Bronchus fibroblast of lung (primary cell): ENCODE measurements at places on chromosomes 2 and 18. TPM values are rescaled to one million over a fixed set of nuclear protein-coding genes. Genes with fewer than 3 reads are reported as not detected.

The MARCHF4 gene
- 0.67 and 1.2 TPM in 2 replicates for total RNA-seq

The SKA1 gene
- total RNA-seq: 28.5 and 32.6 TPM in 2 replicates

The LYG2 gene
- not detected in 2 replicates for total RNA-seq

The HRH4 gene
- total RNA-seq: not detected in 2 replicates

The PLGLB1 gene
- not detected in 2 replicates for total RNA-seq

The TTR gene
- total RNA-seq: not detected in 2 replicates

The LCT gene
- total RNA-seq: not detected in 2 replicates

The GAD1 gene
- total RNA-seq: not detected in 2 replicates

The PAIP2B gene
- total RNA-seq: 0.45 and 0.67 TPM in 2 replicates

The DLX1 gene
- not detected in 2 replicates for total RNA-seq

The CPLX4 gene
- total RNA-seq: not detected in 2 replicates

The CCDC148 gene
- total RNA-seq: 0.45 and 0.50 TPM in 2 replicates

The CD207 gene
- not detected in 2 replicates for total RNA-seq

The CCDC74A gene
- total RNA-seq: 14.6 and 15.5 TPM in 2 replicates

The KRCC1 gene
- total RNA-seq: 12.5 and 15.1 TPM in 2 replicates

The ARMC9 gene
- total RNA-seq: 12.3 and 13.5 TPM in 2 replicates

The KIF5C gene
- total RNA-seq: 0.45 and 0.50 TPM in 2 replicates

The B3GNT7 gene
- 0.15 and 0.50 TPM in 2 replicates for total RNA-seq

The CNTNAP5 gene
- not detected in 2 replicates for total RNA-seq

The PLCD4 gene
- total RNA-seq: 0.67 and 0.89 TPM in 2 replicates

The SERPINB12 gene
- not detected in 2 replicates for total RNA-seq

The SOWAHC gene
- 4.6 and 5.0 TPM in 2 replicates for total RNA-seq

The SP140 gene
- total RNA-seq: 0.74 and 2.0 TPM in 2 replicates

The DDX18 gene
- 25.1 and 32.1 TPM in 2 replicates for total RNA-seq

The MAPRE3 gene
- total RNA-seq: 1.3 and 1.8 TPM in 2 replicates

The PGAP1 gene
- total RNA-seq: 1.5 and 2.5 TPM in 2 replicates

The HOXD9 gene
- total RNA-seq: not detected in 2 replicates

The CFAP65 gene
- total RNA-seq: not detected in 2 replicates

The FAM237A gene
- total RNA-seq: not detected in 2 replicates

The CACNB4 gene
- under 0.01 and 0.15 TPM in 2 replicates for total RNA-seq

The CPO gene
- not detected in 2 replicates for total RNA-seq

The PTPRM gene
- total RNA-seq: 15.8 and 17.1 TPM in 2 replicates

The CRYGD gene
- total RNA-seq: not detected in 2 replicates

The XDH gene
- total RNA-seq: 0.17 and 0.30 TPM in 2 replicates

The VIT gene
- total RNA-seq: not detected in 2 replicates

The NT5C1B gene
- not detected in 2 replicates for total RNA-seq

The PSD4 gene
- 8.4 and 8.8 TPM in 2 replicates for total RNA-seq

The ZBTB7C gene
- not detected in 2 replicates for total RNA-seq

The AMER3 gene
- not detected in 2 replicates for total RNA-seq
